ENCODE measurements at places on chromosomes 12 and 14.

DNA sequence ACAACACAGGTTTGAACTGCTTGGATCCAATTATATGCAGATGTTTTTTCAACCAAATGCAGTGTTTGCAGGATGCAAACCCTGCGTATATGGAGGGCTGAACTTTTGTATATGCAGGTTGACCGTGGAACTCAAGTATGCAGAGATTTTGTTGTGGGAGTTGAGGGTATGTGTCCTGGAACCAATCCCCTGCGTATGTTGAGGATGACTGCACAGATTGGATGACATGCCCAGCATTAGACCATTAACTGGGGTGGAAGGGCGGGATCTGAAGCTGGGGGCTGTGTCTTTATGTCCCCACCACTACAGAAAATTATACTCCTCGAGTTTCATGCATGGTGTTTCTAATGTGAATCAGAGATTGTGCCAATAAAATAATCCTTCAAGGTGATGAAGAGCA is 162.2 kb upstream of the RMST start:
- no peak for DNase-seq

DNA sequence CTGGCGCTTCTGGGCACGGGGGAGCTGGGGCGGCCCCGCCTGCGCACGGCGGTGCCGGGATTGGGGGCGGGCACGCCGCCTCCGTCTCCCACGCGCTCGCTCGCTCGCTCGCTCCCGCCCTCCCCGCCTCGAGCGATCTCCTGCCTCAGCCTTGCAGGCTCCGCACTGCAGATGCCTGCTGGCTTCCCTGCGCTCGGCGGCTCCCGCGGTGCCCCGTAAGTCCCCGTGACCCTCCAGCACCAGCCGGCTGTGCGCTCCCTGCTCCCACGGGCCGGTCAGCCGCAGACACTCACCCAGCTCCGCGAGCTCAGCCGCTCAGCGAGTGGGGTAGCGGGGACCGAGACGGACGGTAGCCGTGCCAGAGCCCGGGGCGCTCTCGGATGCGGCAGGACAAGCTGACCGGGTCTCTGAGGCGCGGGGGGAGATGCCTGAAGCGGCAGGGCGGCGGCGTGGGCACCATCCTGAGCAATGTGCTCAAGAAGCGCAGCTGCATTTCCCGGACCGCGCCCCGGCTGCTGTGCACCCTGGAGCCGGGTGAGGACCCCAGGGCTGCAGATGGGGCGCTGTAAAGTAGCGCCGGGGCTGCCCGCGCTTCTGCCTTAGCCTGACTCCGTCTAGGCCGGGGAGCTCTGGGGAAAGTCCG is at the start of gene TBC1D30:
Gene TBC1D30, plus strand, starts transcription at position 148 of the 643 bp plus-strand sequence. Its CDS starts 233 bp downstream, at position 381.
- DNase-seq = peak; percentile 34

DNA sequence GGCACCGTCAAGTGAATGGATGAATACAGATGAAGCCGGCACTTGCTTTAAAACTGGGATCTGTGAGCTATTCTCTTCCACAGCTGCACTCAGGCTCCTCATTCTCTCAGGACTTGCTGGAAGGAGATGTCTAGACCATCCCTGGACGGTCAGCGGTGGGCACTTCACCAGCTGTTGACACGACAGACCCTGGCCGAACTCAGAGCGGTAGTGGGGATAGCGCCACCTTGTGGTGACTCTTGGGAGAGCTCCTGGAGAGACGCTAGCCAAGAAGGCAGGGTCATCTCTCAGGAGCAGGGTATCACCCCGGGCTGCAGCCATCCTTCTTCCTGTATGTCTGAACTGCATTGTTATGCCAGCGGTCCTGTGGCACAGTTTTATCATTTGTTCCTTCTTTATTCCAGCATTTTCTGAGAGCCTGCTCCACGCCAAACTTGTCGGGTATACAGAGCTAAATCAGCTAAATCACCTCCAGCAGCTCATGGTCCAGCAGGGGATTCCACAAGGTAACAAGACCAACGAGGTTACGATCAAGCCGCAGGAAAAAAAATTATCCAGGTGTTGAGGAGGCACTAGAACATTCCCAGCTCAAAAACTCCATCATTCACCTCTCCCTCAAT is 10.0 kb downstream of the WNT1 start:
- DNase-seq = no peak

DNA sequence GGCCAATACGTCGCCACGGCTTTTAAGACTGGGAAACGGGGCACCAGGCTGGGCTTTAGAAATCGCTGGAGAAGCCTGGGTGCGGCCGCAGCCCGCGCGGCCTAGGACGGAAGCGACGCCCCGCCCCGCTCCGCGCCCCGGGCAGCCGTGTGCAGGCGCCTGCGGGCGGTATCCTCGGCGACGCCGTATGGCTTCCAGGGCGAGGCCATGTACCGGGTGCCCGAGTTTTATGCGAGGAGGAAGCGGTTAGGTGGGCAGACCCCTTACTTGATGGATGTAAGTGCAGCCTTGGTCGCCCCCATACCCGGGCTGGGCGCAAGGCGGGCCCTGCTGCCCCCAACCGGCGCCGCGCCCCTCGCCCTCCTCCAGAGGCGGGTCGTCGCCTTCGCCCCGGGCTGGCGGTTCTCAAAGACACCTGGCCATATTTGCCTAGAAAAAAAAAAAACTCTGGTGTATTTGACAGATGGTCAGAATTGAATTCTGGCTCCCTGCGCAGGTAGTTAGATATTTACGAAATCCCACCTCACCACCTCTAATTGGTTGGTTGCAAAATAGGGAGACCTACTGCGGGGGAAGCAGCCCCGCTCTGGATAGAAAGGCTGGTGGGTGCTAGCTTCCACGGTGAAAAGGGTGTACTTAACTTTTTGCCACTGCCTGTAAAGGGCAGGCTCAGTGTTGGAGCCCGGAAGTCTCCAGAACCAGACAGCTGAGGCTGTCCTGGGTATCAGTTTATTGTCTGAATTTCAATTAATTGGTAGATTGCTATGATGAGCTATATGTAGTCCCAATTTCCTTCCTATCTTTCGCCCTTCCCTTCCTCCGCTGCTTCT is at the start of gene PPP1R36:
Gene PPP1R36, plus strand, starts transcription at position 171 of the 830 bp plus-strand sequence. Its CDS starts 37 bp downstream, at position 208.
- peak; percentile 24 for DNase-seq

DNA sequence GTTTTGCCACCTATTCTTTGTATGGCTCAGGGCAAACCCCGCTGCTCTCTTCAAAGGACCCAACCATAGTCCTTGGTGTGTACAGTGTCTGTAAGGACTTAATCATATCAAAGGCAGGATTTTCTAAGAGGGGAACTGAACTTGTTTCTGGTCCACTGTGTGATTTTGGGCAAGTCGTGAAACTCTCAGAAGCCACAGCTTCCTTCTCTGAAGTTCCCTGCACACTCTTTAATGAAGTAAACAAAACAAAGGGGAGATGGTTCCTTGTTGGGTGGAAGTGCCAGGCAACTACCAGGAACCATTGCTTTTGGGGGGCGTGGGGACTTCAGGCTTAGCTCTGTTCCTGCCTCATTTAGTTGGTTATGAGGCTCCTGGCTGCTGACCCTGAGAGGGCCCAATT is 152.4 kb downstream of the VRK1 start:
- DNase-seq = no peak

- DNase-seq = no peak
Measured at GRCh38 chr12:127060310-127060847, 1206.6 kb upstream of the TMEM132C start.

DNA sequence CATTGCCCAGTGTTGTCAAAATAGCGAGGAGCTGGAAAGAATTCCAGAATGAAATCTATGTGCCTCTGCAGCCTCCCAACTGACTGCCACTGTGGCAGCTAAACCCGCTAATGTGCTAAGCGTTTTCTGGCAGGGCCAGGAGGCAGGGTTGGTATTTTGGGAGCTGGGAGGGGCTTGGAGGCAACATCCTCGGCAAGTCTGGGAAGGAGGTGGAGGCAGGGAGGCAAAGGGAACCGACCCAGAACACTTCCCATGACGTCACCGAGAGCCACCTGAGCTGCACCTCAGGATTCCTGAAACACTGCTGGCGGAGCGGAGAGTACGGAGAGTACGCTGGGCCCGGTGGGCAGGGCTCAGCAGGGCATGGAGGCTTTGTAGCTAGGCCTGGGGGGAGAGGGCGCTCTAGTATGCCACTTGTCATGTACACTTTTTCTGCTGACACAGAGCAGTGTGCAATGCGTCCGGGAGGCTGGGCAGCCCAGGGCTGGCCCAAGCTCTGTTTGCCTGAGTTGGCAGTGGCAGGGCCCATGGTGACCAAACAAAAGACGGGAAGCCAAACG is 81.5 kb downstream of the DPF3 start:
- DNase-seq = peak; percentile 48

DNA sequence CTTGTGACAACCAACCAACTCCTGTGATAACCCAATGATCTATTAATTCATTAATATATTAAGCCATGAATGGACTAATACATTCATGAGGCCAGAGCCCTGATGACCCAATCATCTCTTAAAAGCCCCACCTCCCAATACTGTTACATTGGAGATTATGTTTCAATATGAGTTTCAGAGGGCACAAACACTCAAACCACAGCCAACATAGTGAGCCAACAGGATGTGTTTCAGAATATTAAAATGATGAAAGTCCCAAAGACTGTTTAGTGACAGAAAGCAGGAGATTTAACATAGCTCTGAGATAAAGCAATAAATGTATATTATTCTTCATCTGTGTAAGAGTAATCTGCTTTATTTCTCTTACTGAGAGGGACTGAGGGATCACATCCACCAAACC is 71.7 kb downstream of the PTPRO start:
- DNase-seq = no peak

GRCh38 chr12:15151161-15152091 is 69.8 kb downstream of the RERG start:
- DNase-seq = no peak

GRCh38 chr14:60346706-60347105 is 97.7 kb downstream of the PPM1A start:
- no peak for DNase-seq

DNA sequence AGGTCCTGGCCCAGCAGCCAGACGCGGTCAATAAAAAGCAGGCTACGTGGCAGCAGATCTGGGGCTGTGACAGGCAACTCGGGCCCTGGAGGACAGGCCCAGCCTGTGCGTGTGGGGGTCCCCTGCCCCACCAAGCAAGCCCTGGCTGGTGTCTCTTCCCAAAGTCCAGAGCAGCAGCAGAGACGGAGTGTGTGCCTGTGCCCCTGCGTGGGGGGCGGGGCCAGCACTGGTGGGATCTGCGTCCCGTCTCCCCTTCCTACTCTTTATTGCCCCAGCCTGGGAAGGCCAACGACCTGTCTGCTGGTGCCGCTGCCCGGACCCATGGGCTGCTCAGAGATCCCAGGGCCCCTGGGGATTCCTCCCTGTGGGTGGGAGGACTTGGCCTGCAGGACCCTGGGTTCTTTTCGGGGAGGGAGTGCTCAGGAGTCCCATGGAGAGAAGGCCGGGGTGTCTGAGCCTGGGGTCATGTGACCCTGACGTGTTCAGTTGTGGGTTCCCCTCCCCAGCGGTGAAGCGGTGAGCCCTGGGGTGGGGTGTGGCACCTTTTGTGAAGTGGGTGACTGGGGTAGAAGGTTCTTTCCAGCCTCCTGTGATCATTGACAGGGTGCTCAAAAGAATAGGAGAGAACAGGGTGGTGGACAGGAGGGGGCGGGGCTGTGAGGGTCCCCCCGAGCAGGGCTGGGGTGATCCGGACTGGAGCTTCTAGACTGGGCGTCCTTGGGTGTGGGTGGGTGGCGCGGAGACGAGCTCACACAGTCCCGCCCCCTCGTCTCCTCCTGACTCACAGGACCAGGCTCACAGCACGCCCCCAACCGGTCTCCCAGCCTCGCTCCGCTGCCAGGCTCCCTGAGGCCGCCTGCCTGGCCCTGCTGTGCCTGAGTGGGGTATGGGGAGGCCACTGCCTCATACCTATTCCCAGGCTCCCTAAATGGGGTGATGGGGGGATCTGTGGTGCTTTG is 22.4 kb downstream of the ASPG start:
- DNase-seq = no peak

GRCh38 chr12:114286145-114286544 is 119.8 kb downstream of the TBX5 start:
- DNase-seq = no peak

GRCh38 chr12:44827832-44828438 is 48.2 kb downstream of the NELL2 start:
- DNase-seq = no peak

- DNase-seq = no peak
Measured at GRCh38 chr12:93043877-93044209, 114.7 kb upstream of the EEA1 start.

- DNase-seq = no peak
Measured at GRCh38 chr14:103340480-103341212, 6.6 kb downstream of the EIF5 start.

GRCh38 chr14:76696791-76697190 is 64.5 kb upstream of the VASH1 start:
- no peak for DNase-seq

DNA sequence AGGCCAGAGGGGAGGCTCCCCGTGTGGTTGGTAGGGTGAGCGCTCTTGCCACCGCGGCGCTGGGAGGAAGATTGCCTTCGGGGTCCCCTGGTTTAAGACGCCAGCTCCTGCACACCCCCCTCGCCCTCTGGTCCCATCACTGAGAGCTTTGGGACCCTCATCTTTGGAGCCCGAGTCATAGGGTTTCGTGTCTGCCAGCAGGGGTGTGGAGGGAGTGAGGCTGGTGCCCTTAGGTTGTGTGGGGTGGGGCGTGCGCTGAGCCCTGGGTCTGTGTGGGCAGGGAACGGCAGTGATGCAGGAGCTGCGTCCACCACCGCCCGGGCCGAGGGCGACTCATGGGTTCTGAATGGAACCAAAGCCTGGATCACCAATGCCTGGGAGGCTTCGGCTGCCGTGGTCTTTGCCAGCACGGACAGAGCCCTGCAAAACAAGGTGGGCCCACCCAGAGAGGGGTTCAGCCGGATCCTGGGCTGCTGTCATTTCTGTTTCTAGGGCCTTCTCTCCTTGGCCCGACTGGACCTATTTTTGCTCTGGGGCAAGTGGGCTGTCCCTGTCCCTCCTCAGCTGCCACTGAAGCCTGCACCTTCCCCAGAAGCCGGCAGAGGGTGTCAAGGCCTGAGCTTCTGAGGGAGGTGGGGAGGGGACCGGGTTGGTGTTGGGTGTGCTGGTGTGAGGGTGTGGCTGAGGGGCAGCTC is 12.1 kb downstream of the ACADS start:
- no peak for DNase-seq

DNA sequence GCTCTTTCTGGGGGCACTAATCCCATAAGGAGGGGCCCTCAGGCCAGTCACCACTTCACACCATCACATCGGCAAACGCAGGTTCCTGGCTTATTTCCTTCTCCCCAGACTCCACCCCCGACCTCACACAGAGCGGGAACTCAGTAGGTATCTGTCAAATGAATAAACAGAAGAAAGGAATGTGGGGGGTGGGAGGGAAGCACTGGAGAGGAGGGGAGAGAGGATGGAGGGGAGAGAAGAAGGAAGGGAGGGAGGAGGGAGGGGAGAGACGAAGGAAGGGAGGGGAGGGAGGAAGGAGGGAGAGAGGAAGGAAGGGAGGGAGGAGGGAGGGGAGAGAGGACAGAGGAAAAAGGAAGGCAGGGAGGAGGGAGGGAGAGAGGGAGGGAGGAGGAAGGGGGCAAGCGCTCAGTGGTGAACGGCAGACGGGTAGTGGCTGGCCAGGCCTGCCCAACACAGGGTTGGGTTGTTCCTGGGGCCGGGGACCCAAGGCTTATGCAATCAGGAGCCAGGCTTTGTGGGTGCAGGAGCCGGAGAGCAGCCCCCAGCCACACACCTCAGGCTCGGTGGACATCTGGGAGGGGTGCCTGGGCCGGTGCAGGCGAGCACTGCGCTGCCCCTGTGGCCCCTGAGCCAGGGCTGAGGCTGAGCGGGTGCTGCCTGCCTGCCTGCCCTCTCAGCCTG is 52.6 kb upstream of the FBRSL1 start:
- no peak for DNase-seq

GRCh38 chr14:68506645-68507419 is 286.0 kb downstream of the ZFP36L1 start:
- DNase-seq = no peak
